ENCODE measurements at places on chromosomes 2 and 18. TPM values are rescaled to one million over a fixed set of nuclear protein-coding genes. Genes with fewer than 3 reads are reported as not detected.

The KCTD1 gene
- total RNA-seq, result 17.6 TPM

DNA sequence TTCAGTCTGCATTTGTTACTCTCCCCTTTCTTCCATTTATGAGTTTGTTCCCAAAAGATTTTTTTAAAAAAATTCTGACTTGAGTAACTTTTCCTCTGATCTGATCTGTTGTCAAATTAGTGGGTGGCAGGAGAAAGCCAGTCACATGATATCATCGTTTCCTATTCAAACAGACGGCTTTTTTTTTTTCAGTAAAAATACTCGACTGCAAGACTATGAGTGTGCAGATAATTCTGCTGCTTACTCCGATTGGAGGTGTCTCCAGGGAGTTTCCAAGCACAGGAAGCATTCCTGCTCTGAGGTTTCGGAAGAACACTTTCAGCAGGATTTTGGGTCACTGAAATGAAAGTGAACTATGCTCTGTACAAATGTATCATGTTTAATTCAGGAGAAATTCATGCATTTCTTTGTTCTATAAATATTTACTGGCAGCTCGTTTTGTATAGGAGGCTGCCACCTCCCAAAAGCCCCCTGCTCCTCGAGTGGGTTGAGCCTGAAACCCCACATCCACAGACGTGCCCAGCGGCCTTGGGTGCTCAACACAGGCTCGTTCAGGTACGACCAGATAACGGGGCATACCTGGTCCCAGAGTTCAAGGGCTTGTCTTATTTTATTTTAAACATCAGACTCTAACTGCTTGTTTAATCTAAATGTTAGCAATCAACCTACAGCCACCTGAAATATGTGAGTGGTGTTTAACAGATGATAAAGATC, 126.9 kb upstream of the ZNF516 start:
- DNase-seq, result peak; percentile 75
- no peak overlapping the region for H3K27ac ChIP-seq
- no peaks in the 10 kb centered on the region for H3K36me3 ChIP-seq
- H3K4me3 ChIP-seq, result no peak overlapping the region
- no peaks in the 10 kb centered on the region for H3K27me3 ChIP-seq
- H3K4me1 ChIP-seq, result peaks cover 31% of the 10 kb centered on the region

DNA sequence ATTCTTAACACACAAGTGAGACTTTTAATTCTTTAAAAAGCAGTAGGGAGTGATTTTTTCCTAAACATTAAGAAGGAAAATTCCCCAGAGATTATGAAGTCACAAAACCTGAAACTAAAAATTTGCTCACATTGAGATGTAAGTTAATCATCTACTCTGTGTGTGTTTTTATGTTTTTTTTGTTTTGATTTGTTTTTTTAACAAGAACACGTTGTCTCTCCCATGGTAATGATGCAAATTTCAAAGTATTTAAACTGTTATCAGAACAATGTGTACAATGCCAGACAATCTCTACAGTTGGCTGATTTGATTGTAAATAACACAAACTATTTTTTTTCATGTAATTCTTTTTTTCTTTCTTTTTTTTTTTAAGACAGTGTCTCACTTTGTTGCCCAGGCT, 71.5 kb downstream of the COLEC12 start:
- no peaks in the 10 kb centered on the region for H3K36me3 ChIP-seq
- H3K4me1 ChIP-seq, result peaks cover 28% of the 10 kb centered on the region
- H3K27me3 ChIP-seq, result no peaks in the 10 kb centered on the region

The CYP27C1 gene
- total RNA-seq, result 0.26 TPM

DNA sequence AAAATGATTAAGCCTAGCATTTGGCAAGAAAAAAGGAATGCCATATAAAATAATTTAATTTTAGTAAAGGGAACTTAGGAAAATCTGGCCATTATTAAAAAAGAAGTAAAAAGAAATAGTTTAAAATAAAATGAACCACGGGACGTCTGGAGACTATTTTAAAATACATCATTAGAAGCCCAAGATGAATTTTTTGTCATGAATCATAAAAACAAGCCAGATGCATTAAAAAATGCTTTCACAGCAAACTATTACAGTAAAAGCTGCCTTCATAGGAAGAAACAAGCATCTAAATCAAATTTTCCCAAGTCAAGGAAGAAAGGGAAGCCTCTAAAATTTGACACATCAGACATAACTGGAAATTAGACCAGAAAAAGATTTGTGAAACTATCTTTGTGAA, 33.0 kb downstream of the COL5A2 start:
- H3K4me1 ChIP-seq, result peaks cover 15% of the 10 kb centered on the region
- H3K4me3 ChIP-seq, result no peak overlapping the region
- H3K27me3 ChIP-seq, result no peaks in the 10 kb centered on the region
- no peaks in the 10 kb centered on the region for H3K36me3 ChIP-seq

- H3K27me3 ChIP-seq, result no peaks in the 10 kb centered on the region
- H3K27ac ChIP-seq, result no peak overlapping the region
Observed at GRCh38 chr2:232111551-232111950, 150.0 kb downstream of the DIS3L2 start.

GRCh38 chr2:166179201-166179600, 51.4 kb upstream of the SCN1A start:
- H3K36me3 ChIP-seq, result no peaks in the 10 kb centered on the region
- H3K27ac ChIP-seq, result no peak overlapping the region
- no peak overlapping the region for H3K4me3 ChIP-seq
- H3K4me1 ChIP-seq, result no peaks in the 10 kb centered on the region
- peaks cover 12% of the 10 kb centered on the region for H3K27me3 ChIP-seq

The SP140 gene
- total RNA-seq, result not detected

DNA sequence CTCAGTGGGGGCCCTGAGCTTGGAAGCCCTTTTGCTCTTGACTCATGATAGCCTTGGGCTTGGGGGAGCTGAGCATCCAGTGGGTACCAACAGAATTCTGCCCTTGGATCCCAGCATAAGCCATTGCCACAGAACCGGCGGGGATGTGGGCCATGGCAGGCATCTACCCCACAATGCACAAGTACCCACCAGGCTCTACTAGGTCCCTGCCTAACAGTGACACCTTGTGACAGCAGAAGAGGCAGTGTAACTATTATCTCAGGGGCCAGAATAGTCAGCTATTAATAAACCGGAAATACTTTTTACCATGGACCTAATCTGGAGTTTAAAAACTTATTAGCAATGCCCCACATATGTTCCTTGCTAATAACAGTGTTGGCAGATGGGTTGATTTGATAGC, 397.2 kb downstream of the TMEM182 start:
- no peaks in the 10 kb centered on the region for H3K27me3 ChIP-seq
- no peak overlapping the region for H3K27ac ChIP-seq
- peaks cover 11% of the 10 kb centered on the region for H3K4me1 ChIP-seq
- H3K4me3 ChIP-seq, result no peak overlapping the region
- DNase-seq, result peak; percentile 26

The MYOM1 gene
- total RNA-seq, result 17.2 TPM

DNA sequence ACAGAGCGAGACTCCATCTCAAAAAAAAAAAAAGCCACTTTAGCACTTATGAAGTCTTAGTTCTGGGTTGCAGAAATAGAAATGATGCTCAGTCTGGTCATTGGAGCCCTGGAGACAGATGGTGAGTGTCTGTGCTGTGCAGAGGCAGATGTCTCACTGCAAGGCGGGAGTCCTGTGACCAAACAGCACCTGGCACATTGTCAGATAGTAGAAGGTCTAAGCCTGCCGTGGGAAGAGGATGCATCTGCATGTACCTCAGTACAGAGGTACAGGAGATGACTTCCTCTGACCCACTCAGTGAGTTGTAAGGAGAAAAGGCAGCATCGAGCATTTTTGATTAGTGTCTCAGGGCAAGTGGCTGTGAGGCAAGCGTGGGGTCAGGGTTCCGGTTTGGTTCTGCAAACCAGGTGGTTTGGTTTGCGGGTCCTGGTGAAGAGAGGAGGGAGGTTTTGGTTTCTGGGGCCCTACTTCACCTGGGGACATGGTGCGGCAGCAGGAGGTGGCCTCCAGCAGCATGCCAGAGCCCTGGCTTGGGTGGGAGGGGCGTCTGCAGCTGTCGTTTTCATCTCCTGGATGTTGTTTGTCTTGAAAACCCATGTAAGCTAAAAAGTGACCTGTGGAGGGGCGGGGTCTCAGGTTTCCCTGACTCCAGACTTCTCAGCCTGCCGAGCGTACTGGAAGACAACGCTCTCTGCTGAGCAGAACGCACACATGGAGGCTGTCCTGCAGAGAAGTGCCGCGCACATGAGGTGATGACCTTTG, 3.8 kb downstream of the RBFA start:
- H3K27me3 ChIP-seq, result no peaks in the 10 kb centered on the region
- no peak overlapping the region for H3K4me3 ChIP-seq
- peaks cover 36% of the 10 kb centered on the region for H3K36me3 ChIP-seq

DNA sequence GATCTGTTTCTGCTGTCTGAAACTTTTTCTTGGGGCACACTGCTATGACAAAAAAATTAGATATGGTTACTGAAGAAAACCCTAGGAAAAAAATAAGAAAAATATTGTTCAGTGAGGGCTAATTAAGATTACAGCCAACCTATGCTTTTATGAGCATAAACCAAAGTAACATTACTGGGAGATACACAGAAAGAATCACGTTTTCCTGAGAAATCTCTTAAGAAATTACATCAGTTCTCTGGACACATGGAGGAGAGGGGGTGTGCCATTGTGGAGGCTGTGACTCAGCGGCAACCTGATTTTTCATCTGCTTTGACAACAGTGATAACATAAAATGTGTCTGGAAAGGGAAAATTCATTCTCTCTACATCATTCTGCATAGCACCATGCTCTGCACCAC, 13.4 kb upstream of the NMI start:
- H3K36me3 ChIP-seq, result no peaks in the 10 kb centered on the region
- no peaks in the 10 kb centered on the region for H3K27me3 ChIP-seq
- H3K4me1 ChIP-seq, result no peaks in the 10 kb centered on the region
- H3K4me3 ChIP-seq, result no peak overlapping the region
- no peak overlapping the region for H3K27ac ChIP-seq

DNA sequence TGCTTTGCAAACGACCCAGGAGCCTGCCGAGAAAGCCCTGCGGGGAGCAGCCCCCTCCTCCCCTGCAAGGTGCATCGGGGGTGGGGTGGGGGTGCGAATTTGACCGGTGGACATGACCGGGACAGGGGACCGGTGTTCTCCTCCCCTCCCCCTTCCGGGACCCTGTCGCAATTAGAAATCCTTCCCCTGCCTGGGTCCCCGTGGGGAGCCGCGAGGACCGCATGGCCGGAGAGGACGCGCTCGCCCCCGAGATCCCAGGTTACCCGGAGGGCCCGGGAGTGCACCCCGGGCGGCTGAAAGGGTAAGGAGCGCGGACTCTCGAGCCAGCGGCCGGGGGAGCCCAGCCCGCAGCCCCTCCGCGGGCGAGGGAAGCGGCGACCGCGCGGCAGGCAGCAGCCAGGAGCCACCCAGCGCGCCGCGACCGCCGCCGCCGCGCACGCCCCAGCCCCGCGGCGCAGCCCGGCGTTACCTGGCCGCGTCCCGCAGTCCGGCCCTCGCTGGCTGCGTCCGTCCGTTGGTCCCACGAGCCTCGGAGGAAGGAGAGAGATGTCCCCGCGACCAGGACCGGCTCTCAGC, 482 bp downstream of the DLGAP1 start:
- H3K27me3 ChIP-seq, result peaks cover 6% of the 10 kb centered on the region
- DNase-seq, result no peak
- H3K4me3 ChIP-seq, result peak overlapping the region; percentile 43
- no peaks in the 10 kb centered on the region for H3K36me3 ChIP-seq
- peaks cover 21% of the 10 kb centered on the region for H3K4me1 ChIP-seq
- no peak overlapping the region for H3K27ac ChIP-seq

- no peak overlapping the region for H3K4me3 ChIP-seq
- DNase-seq, result no peak
- H3K27me3 ChIP-seq, result no peaks in the 10 kb centered on the region
- H3K36me3 ChIP-seq, result peaks cover 16% of the 10 kb centered on the region
- H3K27ac ChIP-seq, result no peak overlapping the region
Observed at GRCh38 chr2:171966235-171966634, 33.5 kb upstream of the METAP1D start.

- H3K27me3 ChIP-seq, result no peaks in the 10 kb centered on the region
- H3K36me3 ChIP-seq, result peaks cover 39% of the 10 kb centered on the region
- H3K4me1 ChIP-seq, result no peaks in the 10 kb centered on the region
- H3K4me3 ChIP-seq, result no peak overlapping the region
- H3K27ac ChIP-seq, result no peak overlapping the region
Observed at GRCh38 chr2:71538656-71539265, 85.4 kb downstream of the DYSF start.

DNA sequence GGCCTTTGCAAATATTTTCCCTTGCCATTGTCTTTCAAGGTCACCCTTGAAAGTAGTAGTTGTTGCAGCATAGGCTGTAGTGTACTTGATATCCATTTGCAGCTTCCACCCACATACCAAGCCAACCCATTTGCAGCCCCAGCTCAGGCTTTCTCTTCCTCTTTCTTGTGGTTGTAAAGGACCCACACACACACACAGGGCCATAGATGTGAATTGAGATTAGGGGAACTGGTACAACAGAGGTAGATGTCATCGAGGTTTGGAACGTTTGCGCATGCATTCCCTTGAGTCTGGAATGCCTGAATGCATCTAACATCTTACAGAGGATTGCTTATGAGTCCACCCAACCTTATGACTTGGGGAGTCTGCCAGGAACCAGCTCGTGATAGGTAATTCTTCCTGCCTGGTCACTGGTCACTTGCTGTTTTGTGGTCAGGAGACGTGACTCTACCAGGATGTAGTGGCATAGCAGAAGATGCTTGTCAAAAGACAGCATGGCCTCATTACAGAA, 91.9 kb downstream of the MRPS9 start:
- no peak overlapping the region for H3K27ac ChIP-seq
- no peak for DNase-seq
- H3K4me1 ChIP-seq, result no peaks in the 10 kb centered on the region
- H3K36me3 ChIP-seq, result no peaks in the 10 kb centered on the region
- no peak overlapping the region for H3K4me3 ChIP-seq

GRCh38 chr2:30656079-30656478, 151.2 kb downstream of the CAPN13 start:
- no peaks in the 10 kb centered on the region for H3K27me3 ChIP-seq
- H3K4me1 ChIP-seq, result no peaks in the 10 kb centered on the region

- peak overlapping the region; percentile 58 for H3K4me3 ChIP-seq
- peaks cover 51% of the 10 kb centered on the region for H3K4me1 ChIP-seq
- H3K27ac ChIP-seq, result no peak overlapping the region
- no peak for DNase-seq
- H3K27me3 ChIP-seq, result no peaks in the 10 kb centered on the region
Observed at GRCh38 chr2:240558236-240558761, 511 bp upstream of the ANKMY1 start.

- no peaks in the 10 kb centered on the region for H3K4me1 ChIP-seq
- DNase-seq, result no peak
- H3K27me3 ChIP-seq, result no peaks in the 10 kb centered on the region
- H3K4me3 ChIP-seq, result no peak overlapping the region
Observed at GRCh38 chr2:26521054-26521912, 43.4 kb upstream of the OTOF start.

The CHRNA1 gene
- total RNA-seq, result not detected

- H3K36me3 ChIP-seq, result no peaks in the 10 kb centered on the region
- no peak for DNase-seq
- H3K27ac ChIP-seq, result peak overlapping the region; percentile 40
- H3K27me3 ChIP-seq, result peaks cover 21% of the 10 kb centered on the region
- H3K4me1 ChIP-seq, result peaks cover 5% of the 10 kb centered on the region
- H3K4me3 ChIP-seq, result no peak overlapping the region
Observed at GRCh38 chr2:109529532-109530449, 84.0 kb downstream of the SEPTIN10 start.

- H3K4me3 ChIP-seq, result no peak overlapping the region
- H3K27me3 ChIP-seq, result peaks cover 18% of the 10 kb centered on the region
- no peak overlapping the region for H3K27ac ChIP-seq
- no peak for DNase-seq
- H3K36me3 ChIP-seq, result no peaks in the 10 kb centered on the region
Observed at GRCh38 chr2:239024226-239024625, 176.3 kb downstream of the TWIST2 start.

GRCh38 chr2:222289278-222290160, 9.3 kb downstream of the PAX3 start:
- H3K27ac ChIP-seq, result no peak overlapping the region
- DNase-seq, result peak; percentile 42
- H3K27me3 ChIP-seq, result peaks cover 70% of the 10 kb centered on the region
- H3K4me1 ChIP-seq, result peaks cover 20% of the 10 kb centered on the region
- no peak overlapping the region for H3K4me3 ChIP-seq
- no peaks in the 10 kb centered on the region for H3K36me3 ChIP-seq
